ENCODE measurements at places on chromosomes 3 and 15. TPM values are rescaled to one million over a fixed set of nuclear protein-coding genes. Genes with fewer than 3 reads are reported as not detected.

DNA sequence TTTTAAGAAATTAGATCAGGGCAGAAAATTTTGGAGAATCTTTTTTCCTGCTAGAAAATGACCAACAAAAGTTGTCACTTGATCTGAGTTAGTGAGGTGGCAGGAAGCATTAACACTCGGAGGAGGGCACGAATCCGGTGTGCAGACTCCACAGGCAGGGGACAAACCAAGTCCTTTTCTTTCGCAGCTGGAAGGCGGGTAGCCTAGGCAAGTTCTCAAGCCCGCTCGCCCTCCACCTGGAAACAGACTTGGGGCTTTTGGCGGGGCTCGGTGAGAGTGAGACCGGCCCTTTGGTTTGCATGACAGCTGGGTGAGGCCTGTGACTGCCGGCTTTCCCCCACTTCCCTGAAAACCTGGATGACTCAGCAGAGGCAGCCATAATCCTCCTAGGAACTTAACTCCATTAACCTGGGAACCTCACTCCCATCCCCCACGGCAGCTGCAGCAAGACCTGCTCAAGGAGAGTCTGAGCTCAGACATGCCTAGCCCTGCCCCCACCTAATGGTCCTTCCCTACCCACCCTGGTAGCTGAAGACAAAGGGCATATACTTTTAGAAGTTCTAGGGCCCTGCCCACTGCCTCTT is 134.8 kb downstream of the MFSD1 start:
- no peak for DNase-seq

GRCh38 chr3:74372743-74373142 is 241.7 kb downstream of the CNTN3 start:
- DNase-seq: no peak

GRCh38 chr3:46848271-46849044 is 14.8 kb downstream of the MYL3 start:
- DNase-seq: peak; percentile 77

DNA sequence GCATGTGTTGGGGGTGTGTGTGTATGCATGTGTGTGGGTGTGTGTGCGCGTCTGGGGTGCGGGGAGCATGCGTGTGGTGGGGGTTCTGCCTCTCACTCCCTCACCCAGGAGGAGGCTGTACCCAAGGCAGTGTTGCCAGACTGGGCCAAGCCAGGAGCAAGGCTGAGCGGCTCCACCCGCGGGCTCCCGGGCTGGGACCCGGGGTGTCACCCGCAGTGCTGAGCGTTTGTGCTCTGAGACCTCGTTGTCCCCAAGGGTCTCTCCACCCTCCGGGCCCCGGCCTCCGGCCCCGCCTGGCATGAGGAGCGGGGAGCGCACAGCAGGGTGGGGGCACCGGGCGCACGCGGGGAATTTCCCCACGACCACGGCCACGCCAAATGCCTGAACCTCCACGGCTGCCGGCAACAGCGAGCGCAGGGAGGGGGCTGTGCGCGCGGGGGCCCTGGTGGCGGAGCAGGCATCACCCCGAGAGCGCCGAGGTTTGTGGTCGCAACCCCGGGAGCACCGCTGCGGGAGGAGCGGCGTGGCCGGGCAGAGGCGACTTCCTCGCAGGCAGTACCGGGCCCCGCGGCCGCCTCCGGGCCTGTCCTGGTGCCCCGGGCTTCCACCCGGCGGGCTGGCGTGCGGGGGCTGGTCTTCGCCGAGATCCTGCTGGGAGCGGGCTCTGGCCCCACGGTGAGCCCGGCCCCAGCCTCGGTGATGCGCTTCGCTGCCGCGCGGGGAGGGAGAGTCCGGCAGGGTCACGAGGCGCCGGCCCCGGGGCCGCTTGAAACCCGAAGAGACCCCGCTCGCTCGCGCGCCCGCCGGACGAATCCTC is 7.4 kb upstream of the OCA2 start:
- DNase-seq: no peak

GRCh38 chr15:26759986-26760385 is 12.9 kb downstream of the GABRB3 start:
- DNase-seq: no peak

- peak; percentile 24 for DNase-seq
Observed at GRCh38 chr3:71903112-71903495, 118.2 kb upstream of the PROK2 start.

DNA sequence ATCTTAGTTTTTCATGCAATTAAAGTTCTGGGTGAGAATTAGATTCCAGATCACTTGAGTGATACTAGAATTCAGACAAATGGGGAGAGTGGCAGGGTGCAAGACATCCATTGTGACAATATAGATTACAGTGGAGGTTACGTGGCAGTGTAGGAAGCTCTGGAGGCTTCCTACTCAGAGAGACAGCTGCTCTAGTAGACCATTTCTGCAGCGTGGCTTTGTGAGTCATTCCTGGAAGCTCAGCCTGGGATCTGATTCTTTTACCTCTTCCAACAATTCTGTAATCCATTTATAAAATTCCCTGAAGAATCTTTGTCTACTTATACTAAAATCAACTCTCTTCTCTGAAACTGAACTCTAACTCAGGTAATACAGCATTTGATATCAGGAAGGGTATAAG is 90.4 kb upstream of the ASB14 start:
- DNase-seq: no peak

DNA sequence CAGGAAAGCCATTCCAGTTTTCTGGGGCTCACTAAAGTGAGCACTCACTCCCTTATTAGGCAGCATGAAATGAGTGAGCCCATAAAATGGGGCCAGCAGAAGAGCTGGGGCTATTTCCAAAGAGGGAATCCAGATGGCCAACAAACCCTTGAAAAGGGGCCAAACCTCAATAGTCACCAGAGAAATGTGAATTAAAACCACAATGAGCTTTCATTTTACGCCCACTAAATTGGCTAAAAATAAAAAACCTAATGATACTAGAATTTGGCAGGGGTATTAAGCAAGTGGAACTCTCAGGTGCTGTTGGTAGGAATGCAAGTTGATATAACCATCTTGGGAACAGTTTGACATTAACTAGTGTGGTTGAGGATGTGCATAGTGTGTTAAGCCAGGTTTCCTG is 42.1 kb upstream of the RAF1 start:
- no peak for DNase-seq

DNA sequence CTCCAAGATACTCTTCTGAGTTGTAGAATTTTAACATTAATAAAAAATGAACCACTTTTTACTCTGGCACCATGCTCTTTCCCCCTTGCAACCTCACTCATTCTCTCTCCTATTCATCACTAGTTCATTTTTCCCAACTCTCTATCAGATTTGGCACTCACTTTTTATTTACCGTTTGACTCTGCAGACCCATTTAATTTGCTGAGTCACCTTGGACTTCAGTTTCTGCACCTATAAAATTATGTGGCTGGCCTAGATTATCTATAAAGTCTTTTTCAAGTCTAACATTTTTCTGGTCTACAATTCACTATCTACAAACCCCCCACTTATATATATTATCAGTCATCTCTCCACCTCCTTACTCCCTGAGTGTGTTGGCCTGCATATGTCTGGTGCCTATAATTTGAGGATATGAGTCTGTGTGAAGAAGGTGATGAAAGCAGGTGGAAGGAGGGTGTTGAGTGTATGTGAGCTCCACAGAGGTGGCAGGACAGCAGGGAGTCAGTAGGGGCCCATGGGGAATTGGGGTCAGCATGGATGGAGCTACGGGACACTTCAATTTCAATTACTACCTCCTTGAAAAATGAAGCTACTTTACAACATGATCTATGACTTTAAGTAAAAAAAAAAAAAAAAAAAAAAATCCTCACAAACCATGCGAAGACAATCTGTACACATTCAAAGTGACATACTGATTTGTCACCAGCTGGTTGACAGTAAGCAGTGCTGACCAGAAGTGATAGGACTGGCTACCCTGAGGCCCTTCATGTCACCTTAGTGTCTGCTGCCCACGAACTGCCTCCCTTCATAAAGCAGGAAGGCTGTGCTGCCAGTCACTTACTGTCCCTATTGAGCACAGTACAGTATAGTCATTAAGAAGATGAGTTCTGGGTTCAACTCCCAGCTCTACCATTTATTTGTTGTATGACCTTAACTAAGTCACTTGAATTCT is 334.2 kb upstream of the IL12A start:
- no peak for DNase-seq

DNA sequence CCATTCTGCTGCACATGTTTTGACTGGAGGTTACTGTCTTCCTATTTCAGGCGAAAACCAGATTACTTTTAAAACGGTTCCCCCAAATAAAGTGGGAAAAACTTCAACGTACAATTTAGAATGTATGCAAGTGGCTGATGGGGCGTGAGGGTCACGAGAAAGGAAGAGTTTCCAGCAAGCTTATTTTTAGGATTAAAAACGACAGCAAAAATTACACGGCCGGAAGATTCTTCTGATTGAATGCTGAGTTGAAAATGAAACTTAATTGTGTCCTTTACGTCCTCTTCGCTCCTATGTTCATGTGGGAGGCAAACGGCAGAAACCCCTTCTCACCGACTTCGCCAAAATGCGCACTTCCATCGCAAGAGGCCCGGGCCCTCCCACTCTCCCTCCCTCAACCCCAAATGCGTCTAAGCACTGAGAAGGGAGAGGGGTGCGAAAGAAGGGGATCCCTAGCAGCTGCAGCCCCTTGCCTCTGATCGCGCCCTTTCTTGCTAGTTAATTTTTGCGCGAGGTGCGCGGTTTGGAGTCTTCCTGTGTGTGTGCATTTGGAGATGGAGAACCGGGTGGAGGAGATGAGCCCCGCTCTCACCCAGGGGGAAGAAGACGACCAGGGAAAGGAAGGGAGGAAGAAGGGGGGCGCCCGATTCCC is 656 bp downstream of the CD47 start:
- DNase-seq: peak; percentile 66

- no peak for DNase-seq
Observed at GRCh38 chr15:80580106-80580505, 115.0 kb upstream of the ABHD17C start.

DNA sequence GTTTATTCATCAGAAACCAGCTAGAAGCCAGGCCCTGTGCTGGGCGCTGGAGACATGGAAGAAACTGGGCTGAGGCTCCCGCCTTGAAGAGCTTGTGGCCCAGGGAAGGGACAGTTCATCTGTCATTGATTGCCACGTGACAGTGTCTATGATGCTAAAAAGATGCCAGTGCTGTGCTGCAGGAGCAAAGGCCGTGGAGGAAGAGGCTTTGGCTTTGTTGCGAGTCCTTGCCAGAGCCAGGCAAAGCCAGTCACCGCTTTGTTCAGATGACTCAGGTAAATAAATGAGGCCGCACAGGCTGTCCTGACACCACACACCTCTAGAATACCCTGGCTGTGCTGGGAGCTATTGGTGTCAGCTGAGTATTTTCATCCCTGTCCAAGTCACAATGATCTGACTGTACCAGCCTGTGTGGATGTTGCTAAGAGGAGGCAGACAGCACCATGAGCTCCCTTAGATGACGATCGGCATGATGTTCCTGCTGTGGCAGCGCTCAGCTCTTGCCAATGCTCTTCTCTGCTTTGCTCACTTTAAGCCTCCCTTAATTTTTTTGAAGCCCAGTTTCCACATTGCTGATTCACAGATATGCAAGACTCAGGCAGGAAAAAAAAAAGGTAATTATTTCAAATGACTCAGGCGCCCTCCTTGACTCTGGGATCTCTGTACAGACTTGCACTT is 77.5 kb downstream of the CCNL1 start:
- DNase-seq: no peak

GRCh38 chr15:89963301-89964231 is 37.6 kb upstream of the ZNF710 start:
- no peak for DNase-seq

DNA sequence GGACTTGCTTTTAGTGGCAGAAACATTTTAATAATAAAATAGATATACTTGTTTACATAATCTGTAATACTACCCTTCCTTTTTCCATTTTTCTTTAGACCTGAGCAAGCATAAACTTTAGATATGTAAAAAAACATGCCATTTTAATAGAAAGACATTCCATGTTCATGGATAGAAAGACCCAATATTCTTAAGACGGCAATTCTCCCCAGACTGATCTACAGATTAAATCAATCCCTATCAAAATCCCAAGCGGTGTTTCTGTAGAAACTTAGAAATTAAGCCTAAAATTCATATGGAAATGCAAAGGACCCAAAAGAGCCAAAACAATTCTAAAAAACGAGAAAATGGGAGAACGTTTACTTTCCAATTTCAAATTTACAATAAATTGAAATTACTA is 11.6 kb downstream of the MRPS25 start:
- DNase-seq: no peak

GRCh38 chr3:24432989-24433388 is 61.7 kb downstream of the THRB start:
- DNase-seq: no peak

GRCh38 chr3:190229632-190230424 is 92.4 kb downstream of the CLDN1 start:
- no peak for DNase-seq

The FBXL2 gene
- total RNA-seq: 4.9 TPM

The HDC gene
- not detected for total RNA-seq

The NRROS gene
- 3.3 TPM for total RNA-seq

The RNU6-1 gene
- total RNA-seq: not detected

The EPM2AIP1 gene
- 19.7 TPM for total RNA-seq

The CKMT1B gene
- total RNA-seq: 0.70 TPM

The ROBO2 gene
- total RNA-seq: 2.1 TPM
